ENCODE measurements at places on chromosomes 6 and 20.

DNA sequence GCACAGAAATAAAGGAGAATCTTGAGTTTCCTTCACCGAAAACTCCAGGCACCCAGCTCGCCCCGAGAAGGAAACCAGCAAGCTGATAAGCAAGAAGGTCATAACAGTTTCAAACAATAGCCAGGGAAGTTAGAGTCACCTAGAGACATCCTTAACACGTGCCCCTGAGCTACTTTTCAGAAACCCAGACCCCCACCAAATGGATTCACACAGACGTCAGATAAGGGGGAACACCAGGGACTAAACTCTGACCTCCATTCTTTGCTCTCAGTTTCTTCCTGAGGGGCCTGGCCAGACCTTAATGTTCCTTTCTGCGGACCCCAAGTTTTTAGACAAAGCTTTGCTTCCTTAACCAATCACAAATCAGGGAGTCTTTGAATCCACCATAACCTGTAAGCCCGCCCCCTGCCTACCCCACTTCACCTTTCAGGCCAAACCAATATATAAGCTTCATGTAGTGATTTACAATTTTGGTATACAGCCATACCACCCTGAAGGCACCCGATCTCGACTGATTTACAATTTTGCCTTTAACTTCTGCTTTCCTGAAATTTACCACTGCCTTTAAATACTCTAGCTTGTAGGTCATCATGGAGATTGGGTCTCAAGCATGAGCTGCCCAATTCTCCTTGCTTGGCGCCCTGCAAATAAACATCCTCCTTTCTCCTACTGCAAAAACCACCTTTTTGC lies 11.7 kb downstream of the SOD2 start:
- DNase-seq: no peak

DNA sequence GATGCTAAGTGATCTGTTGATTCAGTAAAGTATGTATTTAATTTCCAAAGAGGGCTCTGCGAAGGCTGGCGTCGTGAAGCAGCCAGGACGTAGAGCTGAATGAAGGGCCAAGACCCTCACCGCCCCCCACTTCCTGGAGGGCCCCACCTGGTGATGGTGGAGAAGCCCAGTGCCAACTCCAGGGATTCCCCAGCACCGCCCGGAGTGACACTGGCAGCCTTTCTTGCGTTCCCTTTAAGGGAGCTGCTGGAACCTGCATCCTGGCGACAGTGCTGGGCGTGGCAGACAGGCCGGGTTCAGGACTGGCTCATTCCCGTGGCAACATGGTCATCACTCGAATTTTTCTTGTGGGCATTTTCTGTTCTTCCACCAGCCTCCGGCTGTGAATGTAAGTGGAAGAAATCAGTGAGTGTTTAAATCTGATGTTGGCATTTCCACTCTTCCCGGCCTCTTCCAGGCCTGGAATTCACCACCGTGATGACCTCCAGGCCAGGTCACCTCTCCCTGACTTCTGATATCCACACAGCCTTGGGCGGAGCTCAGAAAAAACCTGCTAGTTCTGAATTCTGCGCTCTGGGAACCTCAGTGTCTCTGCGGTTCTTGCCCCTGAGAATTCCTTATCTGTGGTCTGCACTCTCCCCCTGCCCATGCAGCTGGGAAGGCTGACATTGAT lies 57.4 kb upstream of the DACT2 start:
- no peak for DNase-seq

- DNase-seq: no peak
Observed at GRCh38 chr6:46466570-46466969, 24.7 kb downstream of the RCAN2 start.

- DNase-seq: peak; percentile 68
Observed at GRCh38 chr6:12009876-12010634, 2.1 kb upstream of the HIVEP1 start.

DNA sequence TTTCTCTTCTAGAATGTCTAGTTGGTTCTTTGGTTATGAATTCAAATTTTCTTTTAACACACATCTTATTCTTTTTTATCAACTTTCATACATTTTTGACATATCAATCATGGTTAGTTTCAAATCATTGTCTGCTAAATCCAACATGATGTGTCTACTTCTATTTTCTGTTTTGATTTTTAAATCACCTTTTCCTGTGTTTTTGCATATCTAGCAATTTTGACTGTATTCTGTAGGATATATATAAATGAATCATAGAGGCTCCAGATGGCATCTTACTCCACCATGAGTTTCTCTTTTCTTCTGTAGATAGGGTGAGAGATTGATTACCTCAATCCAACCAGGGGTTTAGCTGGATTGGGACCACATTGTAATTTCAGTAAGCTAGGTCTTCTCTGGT lies 34.3 kb upstream of the CARMIL1 start:
- no peak for DNase-seq

DNA sequence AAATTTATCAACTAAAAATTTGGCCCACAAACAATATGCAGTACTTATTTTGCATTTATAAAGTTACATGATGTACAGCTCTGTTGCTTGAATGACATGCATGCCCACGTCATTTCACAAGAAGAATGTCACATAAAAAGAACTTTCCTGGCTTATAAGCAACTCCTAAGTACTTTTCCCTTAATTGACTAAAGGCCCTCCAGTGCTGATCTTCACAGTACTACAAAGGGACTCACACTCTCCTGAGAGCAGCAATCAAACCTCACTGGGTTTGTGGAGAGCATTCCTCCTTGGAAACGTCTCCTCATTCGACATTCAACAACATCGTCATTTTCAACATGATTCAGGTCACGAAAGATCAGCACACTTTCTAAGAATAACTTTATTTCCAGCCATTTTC lies 111.1 kb downstream of the IPCEF1 start:
- no peak for DNase-seq

- no peak for DNase-seq
Observed at GRCh38 chr6:9924971-9925370, 489.9 kb downstream of the TFAP2A start.

DNA sequence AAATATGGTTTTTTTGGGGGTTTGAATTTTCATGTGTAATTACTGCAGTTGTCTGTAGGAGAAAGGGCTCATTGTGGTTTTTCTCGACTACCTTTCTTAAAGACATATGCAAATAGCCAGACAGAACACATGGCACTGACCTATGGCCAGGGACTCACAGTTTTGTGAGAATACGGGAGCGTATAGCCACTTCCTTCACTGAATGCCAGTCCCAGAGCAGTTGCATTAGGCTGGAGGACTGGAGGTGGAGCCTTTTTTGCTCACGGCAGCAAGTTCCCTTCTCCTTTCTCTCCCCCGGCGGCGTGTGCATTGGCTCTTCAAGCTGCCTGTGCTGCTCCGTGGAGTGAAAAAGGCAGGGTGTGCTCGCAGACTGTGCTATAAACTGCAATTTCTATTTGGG lies 114.9 kb downstream of the AKAP7 start:
- peak; percentile 79 for DNase-seq

DNA sequence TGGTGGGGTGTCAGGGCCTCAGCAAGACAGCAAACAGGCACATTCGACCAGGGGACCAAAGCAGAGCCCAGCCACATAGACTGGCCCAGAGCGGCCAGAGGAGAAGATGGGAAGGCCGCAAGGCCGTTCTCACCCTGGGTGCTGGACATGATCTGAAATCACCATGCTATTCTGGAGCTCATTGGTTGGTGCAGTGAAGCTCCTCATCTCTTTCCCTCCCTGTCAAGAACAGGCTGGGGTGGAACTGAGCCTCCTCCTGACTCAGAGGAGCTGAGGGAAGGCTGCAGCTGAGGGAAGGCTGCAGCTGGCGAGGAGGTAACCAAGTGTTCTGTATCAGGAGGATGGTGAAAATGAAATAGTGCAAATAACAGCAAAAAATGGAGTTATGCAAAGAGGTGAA lies 80.0 kb downstream of the AKAP7 start:
- DNase-seq: no peak

DNA sequence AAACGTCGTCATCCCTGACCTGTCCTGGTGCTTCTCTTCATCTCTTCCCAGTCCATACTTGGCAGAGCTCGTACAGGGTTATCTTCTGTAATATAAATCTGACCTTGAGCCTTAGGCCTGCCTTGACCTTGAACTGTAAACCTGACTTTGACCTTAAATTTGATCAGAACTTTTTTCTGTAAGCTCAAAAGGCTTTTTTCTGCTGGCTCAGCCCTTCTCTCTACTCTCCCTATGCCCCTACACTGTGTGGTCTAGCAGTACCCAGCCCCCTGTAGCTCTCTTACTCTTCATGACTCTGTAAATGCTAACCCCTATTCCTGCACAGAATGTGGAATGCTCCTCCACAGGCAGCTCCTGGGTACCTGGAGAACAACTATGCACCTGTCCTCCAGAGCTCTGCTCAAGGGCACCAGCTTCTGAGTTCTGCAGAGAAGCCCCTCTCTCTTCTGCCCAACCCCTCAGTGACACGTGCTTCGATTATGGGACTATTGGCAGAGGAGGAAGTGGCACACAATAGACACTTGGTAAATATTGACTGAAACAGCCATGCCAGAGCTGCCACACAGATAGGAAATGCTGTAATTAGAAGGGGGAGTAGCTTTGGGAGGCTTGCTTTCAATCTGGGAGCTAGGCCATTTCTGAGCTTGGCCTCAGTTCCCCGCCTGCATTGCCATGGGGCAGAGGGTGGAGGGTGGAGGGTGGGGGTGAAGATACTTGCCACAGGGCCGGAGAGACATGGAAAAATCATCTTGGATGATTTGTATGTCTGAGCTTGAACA lies 15.4 kb downstream of the SNPH start:
- DNase-seq: no peak

DNA sequence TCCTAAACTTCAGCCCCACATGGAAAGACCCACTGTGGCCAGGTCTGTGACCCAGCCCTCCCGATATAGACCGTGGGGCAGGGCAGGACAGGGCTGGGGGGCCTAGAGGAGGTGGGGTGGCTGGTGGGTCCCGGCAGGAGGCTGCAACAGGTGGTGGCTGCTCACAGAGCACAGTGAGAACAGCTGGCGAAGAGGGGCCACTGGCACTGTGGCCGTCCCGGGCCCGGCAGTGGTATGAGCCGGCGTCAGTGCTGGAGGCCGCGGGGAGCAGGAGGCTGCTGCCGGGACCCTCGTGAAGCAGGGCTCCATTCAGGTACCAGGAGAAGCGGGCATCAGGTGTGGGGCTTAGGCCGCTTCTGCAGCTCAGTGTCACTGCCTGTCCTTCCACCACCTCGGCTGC lies 13.4 kb downstream of the SIGLEC1 start:
- DNase-seq: no peak

DNA sequence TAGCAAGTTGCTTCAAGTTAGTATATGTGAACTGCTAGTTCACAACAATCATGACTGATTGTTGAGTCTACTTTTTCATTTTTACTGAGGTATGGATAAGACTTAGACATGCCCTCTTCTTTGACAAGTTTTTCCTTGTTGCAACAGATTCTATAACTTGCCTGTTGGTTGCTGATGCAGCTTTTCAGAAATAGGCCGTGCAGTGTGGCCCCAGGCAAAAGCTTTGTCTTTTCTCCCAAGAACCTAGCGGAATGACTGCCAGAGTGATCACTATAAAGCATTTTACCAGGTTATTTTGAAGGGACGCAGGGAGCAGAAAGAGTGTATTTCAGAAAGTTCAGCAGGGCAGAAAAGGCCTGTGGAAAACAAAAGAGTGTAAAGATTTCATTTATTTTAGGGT lies 16.0 kb downstream of the HECA start:
- no peak for DNase-seq

DNA sequence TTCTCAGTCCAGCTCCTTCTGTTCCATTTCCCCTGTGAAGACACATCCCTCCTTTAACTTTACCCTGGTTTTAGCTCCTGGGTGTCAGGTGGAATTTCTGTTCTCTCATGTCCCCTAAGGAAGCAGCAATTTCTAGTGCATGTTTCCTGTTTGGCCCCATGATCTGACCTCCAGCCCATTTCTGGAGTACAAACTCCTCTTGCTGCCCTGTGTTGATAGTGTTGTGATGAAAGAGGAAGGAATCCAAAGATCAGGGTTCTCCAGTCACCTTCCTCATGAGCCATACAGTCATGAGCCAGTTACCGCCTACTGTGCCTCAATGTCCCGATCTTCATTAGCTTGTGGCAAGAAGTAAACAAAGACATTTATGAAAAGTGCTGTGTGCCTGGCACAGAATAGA lies 97.4 kb downstream of the PHACTR1 start:
- no peak for DNase-seq

DNA sequence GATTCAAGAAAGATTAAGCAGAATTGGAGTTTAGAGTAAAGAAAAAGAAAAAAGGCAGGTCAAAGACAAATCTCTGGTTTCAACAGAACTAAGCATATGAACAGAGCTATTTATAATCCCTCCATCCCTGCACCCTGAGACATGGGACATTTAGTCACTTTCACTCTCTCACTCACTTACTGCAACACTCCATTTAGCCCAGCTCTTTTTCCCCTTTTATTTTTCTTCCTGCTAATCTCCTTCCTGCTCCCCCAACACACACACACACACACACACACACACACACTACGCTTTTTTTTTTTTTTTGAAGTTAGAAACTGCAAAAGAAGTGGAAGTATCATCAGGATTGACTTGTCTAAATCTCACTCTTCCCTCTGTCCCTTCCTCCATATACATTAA lies 45.1 kb upstream of the TBC1D7 start:
- DNase-seq: no peak

GRCh38 chr20:47642624-47643023 lies 140.9 kb downstream of the NCOA3 start:
- DNase-seq: no peak

GRCh38 chr20:32685541-32686529 lies 12.1 kb upstream of the C20orf203 start:
- peak; percentile 96 for DNase-seq

DNA sequence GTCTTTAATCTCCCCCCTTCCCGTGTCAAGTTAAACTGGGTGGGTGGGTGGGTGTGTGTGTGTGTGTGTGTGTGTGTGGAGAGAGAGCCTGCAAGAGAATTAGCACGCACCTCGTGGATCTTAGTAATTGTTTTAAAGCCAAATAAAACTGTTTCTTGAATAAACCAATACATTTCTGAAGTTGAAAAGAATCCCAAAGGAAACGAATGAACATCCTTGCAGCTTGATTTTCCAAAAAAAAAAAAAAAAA lies 381 bp upstream of the BICRAL start:
- DNase-seq: peak; percentile 40

GRCh38 chr6:62146954-62147853 lies 138.8 kb downstream of the KHDRBS2 start:
- no peak for DNase-seq

- DNase-seq: no peak
Observed at GRCh38 chr6:133467231-133467981, 226.2 kb downstream of the EYA4 start.

GRCh38 chr6:130390890-130391289 lies 25.1 kb downstream of the TMEM200A start:
- DNase-seq: no peak

DNA sequence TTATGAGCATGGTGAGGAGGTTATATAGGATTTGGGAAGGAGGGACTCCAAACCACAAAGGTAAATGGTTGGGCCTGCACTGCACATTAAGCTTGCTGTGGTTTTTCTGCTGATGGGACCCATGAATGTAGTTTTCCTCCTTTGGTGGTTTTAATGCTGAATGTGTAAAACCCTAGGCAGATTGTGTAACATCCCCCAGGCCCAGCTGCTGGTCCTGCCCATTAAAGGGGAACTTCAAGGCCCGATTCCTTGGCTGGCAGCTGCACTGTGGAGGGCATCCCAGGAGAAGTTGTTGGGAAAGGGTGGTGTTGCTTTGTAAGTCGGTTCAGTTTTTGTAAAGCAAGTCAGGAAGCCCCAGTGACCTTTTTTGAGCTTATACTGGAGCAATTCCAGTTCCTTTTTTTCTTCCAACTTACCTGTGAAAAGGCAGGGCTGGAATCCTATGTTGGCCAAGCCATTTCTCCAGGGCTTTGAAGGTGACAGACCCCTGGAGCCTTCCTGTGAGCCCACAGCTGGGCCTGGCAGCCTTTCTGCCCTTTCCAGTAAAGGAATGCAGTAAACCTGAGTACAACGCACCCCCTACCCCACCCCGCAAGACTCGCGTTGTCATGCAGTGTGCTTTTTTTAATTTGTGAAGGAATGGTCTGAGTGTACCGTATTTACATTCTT lies 43.1 kb upstream of the NAA20 start:
- peak; percentile 93 for DNase-seq
